ENCODE measurements at places on chromosomes 2 and 18.
A peak's percentile ranks its signal among the peaks of the same experiment; 100 is the strongest.

DNA sequence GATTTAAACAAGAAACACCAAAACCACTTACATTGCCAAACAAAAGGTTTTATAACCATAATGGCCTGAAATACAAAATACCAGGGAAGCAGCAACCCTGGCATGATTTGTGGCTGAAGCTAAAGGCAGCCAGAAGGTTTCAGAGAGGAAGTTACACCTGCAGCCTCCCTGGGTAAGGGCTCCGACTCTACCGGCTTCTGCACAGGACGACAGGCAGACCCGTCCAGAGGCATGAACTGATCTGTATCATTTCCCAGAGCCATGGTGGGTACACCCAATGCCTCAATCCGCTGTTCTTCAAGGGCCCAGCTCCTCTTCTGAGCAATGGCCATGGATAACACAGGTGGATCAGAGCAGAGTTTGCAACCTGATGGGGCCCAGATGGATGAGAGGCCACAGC, 71.6 kb downstream of the PXDN start:
- DNase-seq, result no peak

GRCh38 chr2:84223191-84223590, 235.9 kb downstream of the SUCLG1 start:
- no peak for DNase-seq

GRCh38 chr2:3633982-3634595, 23.9 kb upstream of the ALLC start:
- no peak for DNase-seq

- DNase-seq, result peak; percentile 85
Measured at GRCh38 chr2:241507430-241508239, 749 bp downstream of the STK25 start.

- DNase-seq, result no peak
Measured at GRCh38 chr2:239516286-239516953, 115.6 kb upstream of the HDAC4 start.

DNA sequence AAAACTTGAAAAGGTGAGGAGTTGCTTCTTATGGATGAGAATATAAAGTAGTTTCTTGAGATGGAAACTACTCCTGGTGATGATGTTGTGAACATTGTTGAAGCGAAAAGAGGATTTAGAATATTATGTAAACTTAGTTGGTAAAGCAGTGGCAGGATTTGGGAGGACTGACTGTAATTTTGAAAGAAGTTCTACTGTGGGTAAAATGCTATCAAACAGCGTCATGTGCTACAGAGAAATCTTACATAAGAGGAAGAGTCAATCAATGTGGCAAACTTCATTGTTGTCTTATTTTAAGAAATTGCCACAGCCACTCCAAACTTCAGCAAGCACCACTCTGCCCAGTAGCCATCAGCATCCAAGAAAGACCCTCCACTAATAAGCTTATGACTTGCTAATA, 112.9 kb upstream of the ZEB2 start:
- no peak for DNase-seq

DNA sequence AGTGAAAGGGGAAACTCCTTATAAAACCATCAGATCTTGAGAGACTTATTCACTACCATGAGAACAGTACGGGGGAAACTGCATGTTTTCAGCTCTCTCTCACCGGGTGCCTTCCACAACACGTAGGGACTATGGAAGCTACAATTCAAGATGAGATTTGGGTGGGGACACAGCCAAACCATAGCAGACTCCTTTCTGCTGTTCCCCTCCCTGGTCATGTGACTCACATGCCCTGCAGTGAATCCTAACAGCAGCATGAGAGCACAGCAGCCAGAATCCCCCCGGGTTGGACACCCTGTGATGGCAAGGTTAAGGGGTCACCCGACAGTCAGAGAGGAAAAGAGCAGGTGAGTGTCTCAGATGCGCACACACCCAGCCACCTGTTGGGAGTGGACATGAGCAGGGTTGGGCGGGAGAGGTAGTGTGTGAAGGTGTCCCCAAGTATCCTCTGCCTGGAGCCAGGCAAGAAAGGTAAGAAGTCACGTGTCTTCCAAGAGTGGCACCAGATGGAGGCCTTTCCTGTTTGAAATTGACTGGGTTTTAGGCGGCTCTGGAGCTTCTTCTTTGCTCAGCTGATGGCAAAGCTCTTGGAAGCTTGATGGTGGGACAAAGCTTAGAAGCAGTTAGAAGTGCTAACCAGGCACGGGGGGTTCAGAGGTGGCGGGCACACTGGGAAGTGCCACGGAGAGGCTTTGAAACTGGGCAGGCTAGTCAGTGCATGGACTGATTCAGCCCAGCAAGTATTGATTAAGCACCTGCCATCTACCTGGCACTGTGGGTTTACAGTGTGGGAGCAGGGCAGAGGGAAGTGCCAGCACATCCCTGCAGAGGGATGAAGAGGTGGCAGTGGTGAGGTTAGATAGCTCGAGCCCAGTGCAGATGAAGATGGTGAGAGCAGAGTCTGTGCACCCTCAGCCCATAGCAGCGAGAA, 68.7 kb downstream of the RHOB start:
- DNase-seq, result no peak

DNA sequence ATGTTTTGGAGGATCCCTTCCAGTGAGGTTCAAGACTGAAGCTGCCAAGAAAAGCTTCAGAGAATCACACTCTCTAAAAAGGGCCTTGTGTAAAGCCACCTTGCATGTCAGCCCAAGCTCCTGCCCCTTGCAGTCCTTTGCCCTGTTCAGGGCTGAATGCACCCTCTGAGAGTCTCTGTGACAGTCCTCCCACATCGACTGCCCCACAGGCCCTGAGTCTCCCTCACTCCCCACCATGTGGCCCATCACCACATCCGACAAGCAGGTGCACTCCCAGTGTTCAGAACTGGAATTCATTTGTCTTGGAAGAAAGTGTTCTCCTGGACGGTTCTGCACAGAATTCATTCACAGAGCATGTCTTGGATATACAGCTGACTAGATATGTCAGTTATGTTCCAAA, 31.0 kb downstream of the BCL11A start:
- no peak for DNase-seq

- peak; percentile 43 for DNase-seq
Measured at GRCh38 chr2:7203056-7203467, 285.9 kb downstream of the RNF144A start.

- no peak for DNase-seq
Measured at GRCh38 chr2:177325554-177325953, 61.0 kb upstream of the NFE2L2 start.

DNA sequence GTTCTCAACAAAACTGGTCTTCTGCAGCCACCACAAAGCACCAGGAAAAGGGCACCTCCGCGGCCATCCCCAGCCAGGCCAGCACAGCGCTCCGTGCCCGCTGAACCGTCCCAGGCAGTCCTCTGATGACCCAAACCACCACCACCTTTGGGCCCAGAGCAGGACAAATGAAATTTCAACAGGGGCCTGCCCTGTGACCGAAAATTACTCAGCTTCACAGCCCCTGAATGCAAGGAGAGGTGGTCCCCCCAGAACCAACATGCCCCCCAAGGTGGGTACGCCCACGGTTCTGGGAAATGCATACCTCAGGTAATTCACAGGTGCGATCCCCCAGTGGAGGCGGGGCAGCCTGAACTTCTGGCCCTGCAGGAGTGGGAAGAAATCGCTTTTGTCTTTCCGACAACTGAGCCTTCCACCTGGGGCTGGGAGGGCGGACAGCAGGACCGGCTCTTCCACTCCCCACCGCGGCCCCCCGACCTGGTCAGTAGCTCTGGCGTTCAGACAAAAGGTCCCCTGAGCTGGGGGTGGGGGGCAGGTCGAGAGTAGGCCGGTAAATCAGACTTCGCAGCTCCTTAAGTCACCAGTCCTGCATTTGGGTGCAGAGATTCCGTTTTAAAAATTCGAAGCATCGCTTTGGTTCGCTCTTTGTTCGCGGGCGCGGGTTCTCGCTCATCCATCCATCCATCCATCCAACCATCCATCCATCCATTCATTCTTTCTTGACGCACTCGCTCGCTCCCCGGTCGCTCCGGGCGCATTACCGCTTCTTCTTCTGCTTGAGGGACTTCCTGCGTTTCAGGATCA, 1.4 kb downstream of the ARL4C start:
- peak; percentile 47 for DNase-seq

Data from AG08396 (cell line).